ENCODE measurements at places on chromosomes 16 and 17. TPM values are rescaled to one million over a fixed set of nuclear protein-coding genes. Genes with fewer than 3 reads are reported as not detected.

GRCh38 chr16:49621241-49622083 is 234.4 kb downstream of the ZNF423 start:
- H3K4me3 ChIP-seq: no peak overlapping the region
- no peaks in the 10 kb centered on the region for H3K27me3 ChIP-seq
- H3K36me3 ChIP-seq: no peaks in the 10 kb centered on the region
- DNase-seq: peak; percentile 18
- H3K27ac ChIP-seq: peak overlapping the region; percentile 18

DNA sequence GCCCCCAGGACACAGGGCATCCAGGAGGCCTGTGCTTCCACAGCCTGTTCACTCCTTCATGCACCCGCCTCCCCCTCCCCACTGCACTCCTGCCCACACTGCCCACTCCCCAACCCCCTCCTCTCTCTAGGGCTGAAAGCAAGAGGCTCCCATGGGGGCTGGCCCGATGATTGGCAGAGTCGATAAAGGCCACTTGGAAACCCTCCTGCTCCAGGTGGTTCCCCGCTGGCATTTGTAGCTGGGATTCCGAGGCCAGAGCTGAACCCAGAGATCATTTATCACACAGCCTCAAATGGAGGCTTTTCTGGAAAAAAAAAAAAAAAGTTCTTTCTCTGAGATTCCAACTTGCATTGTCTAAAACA is 74.1 kb downstream of the SREBF1 start:
- no peaks in the 10 kb centered on the region for H3K36me3 ChIP-seq
- no peaks in the 10 kb centered on the region for H3K27me3 ChIP-seq
- H3K4me1 ChIP-seq: peaks cover 28% of the 10 kb centered on the region

DNA sequence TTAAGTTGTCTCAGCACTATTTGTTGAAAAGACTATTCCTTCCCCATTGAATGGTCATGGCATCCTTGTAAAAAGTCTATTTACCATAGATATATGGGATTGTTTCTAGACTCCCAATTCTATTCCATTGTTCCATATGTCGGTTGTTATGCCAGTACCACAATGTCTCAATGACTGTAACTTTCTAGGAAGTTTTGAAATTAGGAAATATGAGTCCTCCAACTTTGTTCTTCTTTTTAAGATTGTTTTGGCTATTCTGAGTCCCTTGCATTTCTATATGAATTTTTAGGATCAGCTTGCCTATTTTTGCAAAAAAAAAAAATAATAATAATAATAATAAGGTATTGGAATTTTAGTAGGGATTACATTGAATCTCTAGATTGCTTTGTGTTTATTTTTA is 43.0 kb upstream of the ABCA3 start:
- H3K27me3 ChIP-seq: peaks cover 6% of the 10 kb centered on the region
- DNase-seq: no peak
- no peak overlapping the region for H3K4me3 ChIP-seq

DNA sequence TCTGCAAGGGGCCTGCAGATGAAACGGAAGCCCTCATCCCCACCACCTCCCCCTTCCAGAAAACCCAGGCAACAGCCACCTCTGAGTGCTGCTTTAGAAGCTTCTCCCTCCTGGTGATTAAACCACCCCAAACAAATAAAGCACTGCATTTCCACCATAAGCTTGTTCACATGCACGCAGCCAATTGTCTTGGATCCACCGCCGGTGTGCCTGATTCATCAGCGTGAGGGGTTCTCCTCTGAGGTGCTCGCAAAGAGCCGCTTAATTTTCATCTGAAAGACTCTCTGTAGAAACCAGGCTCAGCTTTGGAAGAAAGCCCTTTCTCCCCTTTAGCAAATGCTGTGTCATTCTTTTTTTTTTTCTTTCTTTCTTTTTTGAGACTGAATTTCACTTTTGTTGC is 155.2 kb upstream of the EEF2KMT start:
- no peaks in the 10 kb centered on the region for H3K4me1 ChIP-seq
- no peak for DNase-seq
- H3K36me3 ChIP-seq: no peaks in the 10 kb centered on the region
- no peak overlapping the region for H3K4me3 ChIP-seq

GRCh38 chr16:58511933-58512815 is 3.1 kb upstream of the SETD6 start:
- DNase-seq: peak; percentile 78
- H3K4me3 ChIP-seq: no peak overlapping the region
- peaks cover 8% of the 10 kb centered on the region for H3K4me1 ChIP-seq
- no peaks in the 10 kb centered on the region for H3K27me3 ChIP-seq
- H3K27ac ChIP-seq: no peak overlapping the region

GRCh38 chr17:57494443-57494842 is 238.1 kb downstream of the MSI2 start:
- peaks cover 3% of the 10 kb centered on the region for H3K4me1 ChIP-seq
- no peaks in the 10 kb centered on the region for H3K36me3 ChIP-seq
- H3K27me3 ChIP-seq: no peaks in the 10 kb centered on the region

TBC1D3E gene
- not detected for total RNA-seq

ESRP2 gene
- 0.35 TPM for total RNA-seq
